ENCODE measurements at places on chromosomes 2 and 18. TPM values are rescaled to one million over a fixed set of nuclear protein-coding genes. Genes with fewer than 3 reads are reported as not detected.

GRCh38 chr2:180322781-180323180 lies 315.7 kb upstream of the CWC22 start:
- H3K27me3 ChIP-seq, result no peaks in the 10 kb centered on the region
- H3K4me3 ChIP-seq, result no peak overlapping the region
- H3K4me1 ChIP-seq, result no peaks in the 10 kb centered on the region

MYO5B gene
- 16.7 TPM for total RNA-seq

FOXI3 gene
- total RNA-seq, result not detected

- no peaks in the 10 kb centered on the region for H3K27me3 ChIP-seq
- no peak overlapping the region for H3K4me3 ChIP-seq
- no peaks in the 10 kb centered on the region for H3K36me3 ChIP-seq
- peaks cover 13% of the 10 kb centered on the region for H3K4me1 ChIP-seq
Measured at GRCh38 chr2:179817181-179817841, 44.1 kb downstream of the ZNF385B start.

- DNase-seq, result no peak
- peaks cover 24% of the 10 kb centered on the region for H3K4me1 ChIP-seq
- no peaks in the 10 kb centered on the region for H3K36me3 ChIP-seq
- H3K4me3 ChIP-seq, result no peak overlapping the region
Measured at GRCh38 chr18:45569566-45570275, 45.6 kb upstream of the SLC14A2 start.

- H3K4me3 ChIP-seq, result no peak overlapping the region
- H3K27me3 ChIP-seq, result no peaks in the 10 kb centered on the region
- no peaks in the 10 kb centered on the region for H3K4me1 ChIP-seq
- H3K36me3 ChIP-seq, result no peaks in the 10 kb centered on the region
- H3K27ac ChIP-seq, result no peak overlapping the region
Measured at GRCh38 chr2:28475088-28475595, 20.7 kb upstream of the PLB1 start.

DNA sequence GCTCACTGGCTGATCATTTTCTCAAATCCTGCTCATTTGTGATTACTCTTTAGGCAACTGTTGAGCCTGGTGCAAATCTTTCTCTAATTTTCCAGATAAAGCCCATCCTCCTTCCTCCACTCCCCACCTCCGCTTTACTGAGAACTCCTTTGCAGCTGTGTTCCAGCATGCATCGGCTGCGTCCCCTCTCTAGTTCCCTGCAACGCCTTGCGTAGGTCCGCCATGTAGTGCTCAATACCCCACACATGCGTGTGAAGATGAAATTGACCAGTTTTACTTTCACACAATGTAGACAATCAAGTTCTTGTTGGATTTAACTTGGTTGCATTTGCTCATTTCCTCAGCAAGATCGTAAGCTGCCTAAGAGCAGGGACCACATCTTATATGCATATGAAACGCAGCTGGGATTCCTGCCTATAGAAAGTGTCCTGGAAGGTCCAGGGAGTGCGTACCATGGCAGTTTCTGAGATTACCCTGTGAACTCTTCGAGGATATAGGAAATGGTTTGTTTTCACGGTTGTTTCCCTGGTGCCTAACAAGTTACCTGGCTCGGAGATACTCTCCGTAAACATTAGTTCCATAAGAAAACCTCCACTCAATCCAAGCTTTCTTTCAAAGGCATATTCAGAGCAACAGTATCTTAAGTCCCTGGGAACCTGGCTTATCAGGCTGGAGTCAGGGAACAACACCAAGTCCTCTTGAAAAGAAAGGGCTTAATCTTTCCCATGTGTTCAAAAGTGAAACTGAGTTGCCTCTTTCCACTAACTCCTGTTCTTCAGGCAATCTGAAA lies 766.4 kb upstream of the ID2 start:
- no peak overlapping the region for H3K27ac ChIP-seq
- no peaks in the 10 kb centered on the region for H3K36me3 ChIP-seq
- H3K27me3 ChIP-seq, result no peaks in the 10 kb centered on the region

NRP2 gene
- 41.6 TPM for total RNA-seq

All from cardiac muscle cell (in vitro differentiated cells and primary cell).